ENCODE measurements at places on chromosomes 7 and 10.

DNA sequence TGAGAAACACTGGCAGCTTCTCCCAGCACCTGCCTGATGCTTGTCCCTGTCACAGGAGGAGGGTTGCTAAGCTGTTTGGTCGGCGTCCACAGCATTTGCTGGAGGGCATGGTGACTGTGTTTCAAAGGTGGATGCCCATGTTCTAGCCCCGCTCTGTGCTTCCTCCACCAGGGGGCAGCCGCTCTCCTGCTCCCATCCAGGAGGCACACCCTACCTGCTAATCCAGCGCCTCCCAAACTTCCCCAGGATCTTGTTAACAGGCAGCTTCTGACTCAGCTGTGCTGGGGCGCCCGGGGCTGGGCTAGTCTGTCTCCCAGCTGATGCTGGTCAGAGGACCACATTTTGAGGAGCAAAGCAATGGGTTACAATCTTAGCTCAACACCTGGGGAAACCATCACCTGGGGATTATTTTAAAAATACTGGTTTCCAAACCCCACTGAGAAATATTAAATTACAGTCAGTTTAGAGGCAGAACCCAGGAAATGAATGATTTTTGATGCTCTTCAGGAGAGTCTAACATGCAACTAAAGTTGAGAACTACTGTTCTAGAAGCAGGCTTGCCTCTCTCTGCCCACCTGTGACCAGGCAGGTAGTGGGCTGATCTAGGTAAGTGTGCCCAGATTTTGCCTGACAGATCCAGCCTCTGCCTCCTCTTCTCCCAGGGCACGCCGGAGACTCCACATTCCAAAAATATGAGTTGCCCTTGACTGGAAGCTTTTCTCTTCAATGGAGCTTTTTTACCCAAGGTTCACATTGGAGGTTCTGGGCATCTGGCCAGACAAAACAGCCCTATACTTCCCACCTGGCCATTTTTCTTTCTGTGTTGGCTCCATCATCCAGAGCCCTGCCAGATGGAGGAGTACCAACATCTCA, 92.7 kb upstream of the GPR26 start:
- ATAC-seq = peak; percentile 50

- no peak for ATAC-seq
These were observed 18.5 kb upstream of the ALOX5 start for GRCh38 chr10:45355494-45355893.

DNA sequence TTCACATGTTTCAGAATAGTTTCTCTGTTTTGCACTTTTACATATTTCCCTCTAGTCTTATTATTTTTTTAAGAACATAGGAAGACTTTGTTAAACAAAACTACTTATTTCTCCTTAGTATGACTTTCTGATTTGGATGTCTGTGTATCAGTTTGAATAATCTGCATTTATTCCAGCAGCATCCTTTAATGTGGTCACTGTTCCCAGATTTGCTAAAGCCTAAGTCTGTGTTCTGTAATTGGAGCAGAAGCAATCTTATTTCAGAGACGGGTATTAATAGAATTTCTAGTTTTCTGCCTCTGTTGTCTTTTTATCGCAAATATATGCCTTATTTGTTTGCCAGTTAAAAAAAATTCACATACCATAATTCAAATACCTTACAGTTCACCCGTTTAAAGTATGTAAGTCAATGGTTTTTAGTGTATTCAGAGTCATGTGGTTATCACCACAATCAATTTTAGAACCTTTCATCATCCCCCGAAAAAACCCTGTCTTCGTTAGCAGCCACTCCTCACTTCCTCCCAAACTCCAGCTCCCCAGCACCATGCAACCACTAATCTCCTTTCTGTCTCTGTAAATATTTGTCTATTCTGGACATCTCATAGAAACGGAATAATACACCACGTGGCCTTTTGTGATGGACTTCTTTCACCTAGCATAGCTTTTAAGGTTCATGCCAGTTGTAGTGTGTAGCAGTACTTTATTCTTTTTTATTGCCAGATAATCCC, 58.7 kb downstream of the INPP5F start:
- ATAC-seq = peak; percentile 62

- ATAC-seq = no peak
These were observed 63.4 kb upstream of the NPTX2 start for GRCh38 chr7:98553666-98554065.

DNA sequence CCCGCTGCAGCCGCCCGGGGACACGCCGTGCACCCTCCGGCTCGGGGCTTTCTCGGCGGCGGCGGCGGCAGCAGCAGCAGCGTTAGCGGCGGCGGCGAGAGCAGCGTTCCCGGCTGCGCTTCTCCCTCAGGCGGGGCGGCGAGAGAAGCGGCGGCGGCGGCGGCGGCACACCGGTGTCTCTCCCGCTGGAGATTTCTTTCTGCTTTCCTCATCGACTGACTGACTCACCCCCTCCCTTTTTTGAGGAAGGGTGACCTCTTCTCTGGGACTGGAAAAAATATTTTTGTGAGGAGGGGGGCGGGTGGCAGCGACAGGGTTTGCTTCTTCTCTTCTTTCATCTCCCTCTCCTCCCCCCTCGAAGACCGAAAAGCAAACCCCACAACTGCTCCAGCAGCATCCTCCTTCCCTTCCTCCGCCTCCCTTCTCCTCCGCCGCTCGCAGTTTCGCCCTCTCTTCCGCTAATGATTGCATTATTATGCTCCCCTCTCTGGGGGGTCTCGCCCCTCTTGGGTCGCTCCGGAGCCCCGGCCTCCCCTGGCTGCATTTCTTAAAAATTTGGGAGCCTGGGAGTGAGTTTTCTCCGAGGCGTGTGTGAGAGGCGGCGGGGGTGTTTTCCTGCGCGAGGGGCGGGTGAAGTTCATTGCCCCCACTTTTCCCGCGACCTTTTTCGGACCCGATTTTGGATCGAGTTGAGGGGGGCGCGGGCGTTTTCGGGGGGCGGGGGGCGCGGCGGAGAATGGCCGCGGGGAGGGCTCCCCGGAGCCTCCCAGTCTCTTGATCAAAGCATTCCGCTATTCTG, 411 bp downstream of the AUTS2 start:
- peak; percentile 21 for ATAC-seq

DNA sequence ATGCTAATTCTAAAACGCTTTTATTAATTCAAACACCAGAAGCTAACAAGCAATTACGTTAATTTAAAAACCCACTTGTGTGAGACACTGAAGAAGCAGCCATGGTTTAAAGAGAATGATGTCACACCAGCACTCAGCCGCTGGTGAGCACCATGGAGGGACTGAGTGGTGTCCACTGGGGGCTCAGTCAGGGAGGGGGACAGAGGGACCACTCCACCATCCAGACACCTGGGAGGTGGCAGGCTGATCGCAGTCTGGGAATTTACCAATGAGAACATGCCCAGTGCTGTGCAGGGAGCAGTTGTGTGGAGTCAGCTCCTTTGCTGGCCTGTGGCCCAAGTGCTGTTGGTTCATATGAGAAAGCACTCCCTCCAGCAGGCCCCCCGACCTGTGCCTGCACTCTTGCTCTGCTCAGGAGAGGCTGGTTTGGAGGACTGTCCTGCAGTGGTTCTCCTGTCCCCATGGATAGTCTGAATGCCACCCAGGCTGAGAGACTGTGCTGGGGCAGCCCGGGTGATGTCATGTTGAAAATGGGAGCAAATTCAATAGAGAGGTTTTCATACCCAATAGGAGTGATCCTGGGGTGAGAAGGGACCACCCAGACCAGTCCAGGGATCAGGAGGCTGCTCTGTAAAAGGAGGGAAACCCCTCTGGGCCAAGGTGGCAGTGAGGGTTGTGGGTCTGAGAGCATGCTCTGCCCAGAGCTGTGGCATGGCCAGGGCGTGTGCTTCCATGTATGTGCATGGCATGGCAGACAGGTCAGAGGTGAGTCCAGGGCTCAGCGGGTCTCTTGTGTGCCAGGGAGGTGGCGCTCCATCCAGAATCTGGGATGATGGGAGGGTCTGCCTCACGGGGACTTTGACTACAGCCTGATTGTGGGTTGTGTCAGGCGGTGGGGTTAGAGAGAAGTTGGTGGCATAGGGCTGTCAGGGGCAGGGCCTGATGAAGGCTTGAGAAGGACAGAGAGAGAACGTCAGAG, 12.7 kb downstream of the ADCY1 start:
- no peak for ATAC-seq

DNA sequence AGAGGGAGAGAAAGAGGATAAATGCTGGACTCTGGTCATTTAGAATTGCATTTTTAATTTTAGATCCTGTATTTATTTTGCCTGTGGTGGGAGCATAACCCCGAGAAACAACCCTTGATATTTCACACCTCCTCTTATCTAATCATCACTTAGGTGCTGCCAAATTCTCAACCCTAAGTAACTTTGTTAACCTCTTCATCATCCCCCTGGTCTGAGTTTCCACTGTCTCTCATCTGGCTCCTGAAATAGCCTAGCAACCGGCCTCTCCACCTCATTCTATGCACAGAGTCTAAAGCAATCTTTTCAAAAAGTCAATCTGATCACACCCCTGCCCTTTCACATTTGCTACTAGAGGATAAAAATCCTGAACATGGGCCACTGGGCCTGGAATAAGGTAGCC, 118.5 kb upstream of the C1QL3 start:
- no peak for ATAC-seq

DNA sequence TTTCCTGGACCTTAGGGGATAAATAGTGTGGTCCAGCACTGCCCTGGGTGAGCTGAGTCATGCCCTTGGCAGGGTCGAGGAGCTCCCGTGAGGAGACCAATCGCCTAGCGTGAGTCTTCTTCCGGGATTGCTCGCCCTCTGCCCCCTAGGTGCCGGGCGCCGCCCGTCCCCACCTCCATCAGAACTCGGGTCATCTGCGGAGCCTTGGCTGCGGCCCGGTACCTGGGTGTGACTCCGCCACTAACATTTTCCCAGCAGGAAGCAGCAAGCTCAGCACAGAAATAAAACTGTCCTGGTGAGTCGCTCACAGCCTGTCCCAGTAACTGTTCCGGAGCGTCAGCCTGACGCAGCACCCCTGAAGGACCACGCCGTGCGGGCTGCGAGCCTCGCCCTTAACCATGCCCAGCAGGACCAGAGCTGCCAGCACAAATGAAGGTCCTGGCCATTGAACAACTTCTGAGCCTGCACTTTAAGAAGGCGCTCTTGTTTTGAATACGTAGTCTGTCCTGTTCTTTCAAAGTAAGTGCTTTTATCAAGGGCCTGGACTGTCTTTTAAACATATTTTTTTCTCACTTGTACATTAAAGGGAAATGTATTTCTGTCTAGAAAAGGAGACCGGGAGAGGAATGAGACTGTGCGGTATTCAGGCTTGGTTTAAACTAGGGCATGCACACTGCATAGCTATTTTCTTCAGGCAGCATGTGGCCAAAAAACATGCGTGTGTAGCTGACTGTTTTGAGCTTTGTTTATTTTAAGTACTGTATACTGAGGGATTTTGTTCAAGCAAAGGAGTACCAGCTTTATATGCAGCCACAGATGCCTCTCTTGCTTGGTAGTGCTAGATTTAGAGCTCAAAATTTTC, 136.7 kb downstream of the HECW1 start:
- no peak for ATAC-seq

DNA sequence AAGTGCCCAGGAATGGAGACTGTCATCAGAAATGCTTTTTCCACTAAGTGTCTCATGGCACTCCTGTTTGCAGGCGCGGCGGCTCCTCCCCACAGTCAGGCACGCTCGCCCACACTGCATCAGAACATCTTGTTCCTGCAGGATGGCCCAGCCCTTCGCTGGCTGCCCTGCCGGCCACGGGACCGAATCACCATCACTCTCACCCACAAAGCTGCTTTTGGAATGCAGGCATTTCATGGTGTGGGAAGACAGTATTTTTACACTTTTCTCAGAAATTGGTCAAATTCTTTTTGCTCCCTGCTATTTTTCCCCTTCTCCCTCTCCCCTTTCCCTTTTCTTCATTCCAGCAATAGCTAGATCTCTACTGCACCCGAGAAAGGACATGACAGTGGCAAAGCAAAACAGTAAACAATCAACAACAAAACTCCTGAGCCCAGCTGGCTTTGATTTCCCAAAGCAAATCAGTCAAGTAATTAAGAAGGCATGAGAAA, 176.1 kb upstream of the TNS3 start:
- ATAC-seq = no peak

GRCh38 chr7:90655566-90655965, 59.4 kb downstream of the CDK14 start:
- ATAC-seq = peak; percentile 73

- no peak for ATAC-seq
These were observed 14.5 kb downstream of the LIMK1 start for GRCh38 chr7:74097937-74098614.

DNA sequence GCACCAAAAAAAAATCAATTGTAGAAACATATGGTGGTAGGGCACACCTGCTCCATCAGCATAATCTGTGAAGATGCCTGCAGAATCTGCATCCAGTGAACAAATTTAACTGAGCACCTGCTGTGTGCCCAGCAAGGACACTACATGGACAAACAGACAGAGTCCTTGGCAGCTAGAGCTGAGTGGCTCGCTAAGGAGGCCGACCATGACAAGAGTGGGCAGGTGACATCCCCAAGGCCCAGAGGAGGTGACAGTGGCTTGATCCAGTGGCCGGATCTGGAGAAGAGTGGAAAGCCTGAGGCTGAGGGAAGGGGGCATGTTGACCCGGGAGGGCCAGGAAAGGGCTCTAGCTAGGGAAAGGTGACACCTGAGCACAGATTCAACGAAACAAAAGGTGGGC, 68.1 kb downstream of the MAD1L1 start:
- no peak for ATAC-seq

GRCh38 chr7:73623798-73624668, at the start of gene MLXIPL:
MLXIPL (minus strand) TSS chr7:73624522; CDS start chr7:73624492, 30 bp downstream.
- peak; percentile 61 for ATAC-seq

- no peak for ATAC-seq
These were observed 680.2 kb downstream of the PCDH15 start for GRCh38 chr10:54120806-54121205.

- ATAC-seq = no peak
These were observed 120.9 kb downstream of the PKD1L1 start for GRCh38 chr7:47827351-47827756.

DNA sequence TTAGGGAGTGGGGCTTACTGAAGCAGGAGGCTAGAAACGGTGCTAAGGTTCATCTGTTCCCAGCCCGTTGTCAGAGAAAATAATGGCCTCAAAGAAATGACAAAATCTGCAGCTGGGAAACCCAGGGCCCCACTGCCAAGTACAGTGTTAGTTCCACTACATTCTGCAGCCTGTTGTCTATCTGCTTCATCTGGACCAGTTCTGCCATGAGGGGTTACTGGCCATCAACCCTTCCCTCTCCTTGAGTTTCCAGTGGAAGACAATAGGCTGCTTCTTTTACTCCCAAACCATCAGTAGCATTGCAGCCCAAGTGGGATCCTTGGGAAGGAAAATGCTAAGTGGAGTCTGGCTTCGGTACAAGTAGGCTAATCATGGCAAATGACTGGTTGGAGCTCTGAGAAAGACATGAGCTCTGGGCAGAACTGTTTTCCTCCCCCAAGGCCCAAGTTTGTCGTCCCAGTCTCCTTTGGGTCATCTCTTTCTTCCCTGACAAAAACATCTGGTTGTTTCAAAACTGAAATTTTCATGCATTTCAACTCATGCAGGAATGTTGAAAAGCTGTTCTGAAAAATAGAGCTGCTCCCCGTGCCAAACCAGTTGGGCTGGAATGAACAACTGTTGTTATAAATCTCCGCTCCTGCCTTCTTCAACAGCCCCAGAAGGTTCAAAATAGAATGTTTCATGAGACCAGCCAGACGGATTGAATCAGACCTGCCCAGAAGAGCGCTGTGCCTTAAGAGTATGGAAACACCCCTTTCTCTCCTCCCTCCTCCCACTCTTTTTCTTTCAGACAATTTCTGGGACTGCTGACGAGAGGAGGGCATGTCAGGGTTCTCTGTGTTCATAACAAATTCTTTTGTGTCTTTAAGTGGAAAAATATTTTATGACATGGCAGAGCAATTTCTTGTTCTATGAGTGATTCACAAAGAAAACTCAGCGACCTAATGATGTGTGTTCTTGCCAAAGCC, 116.6 kb downstream of the RAB18 start:
- no peak for ATAC-seq

All from stimulated activated memory B cell treated with anti-CD40 and anti-IgM and Interleukin-4, amounts not matched to agents 10 μg/mL and 1 μg/mL and 100 μg/mL, for 72 hours (primary cell).